Inflammatory macrophage treated with lipopolysaccharide for 1 hour (primary cell): ENCODE measurements at places on chromosomes 2 and 18.

DNA sequence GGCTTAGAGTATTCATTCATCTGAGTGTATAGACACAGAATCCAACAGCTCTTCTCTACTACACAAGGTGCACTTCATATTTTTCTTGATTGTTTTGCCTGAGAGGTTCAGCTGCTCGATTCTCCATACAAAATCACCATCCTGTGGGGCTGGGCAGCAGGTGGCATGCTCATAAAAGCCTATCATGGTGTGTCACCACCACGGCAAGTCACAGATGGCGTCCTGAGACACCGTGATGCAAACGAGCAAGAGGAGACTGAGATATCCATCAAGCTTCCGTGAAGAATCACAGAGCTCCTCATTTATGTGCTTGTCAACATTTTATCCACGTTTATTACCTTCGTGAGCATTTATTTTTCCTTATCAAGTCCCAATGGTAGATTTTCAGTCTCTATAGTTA is 22.4 kb upstream of the NRP2 start:
- DNase-seq: no peak

DNA sequence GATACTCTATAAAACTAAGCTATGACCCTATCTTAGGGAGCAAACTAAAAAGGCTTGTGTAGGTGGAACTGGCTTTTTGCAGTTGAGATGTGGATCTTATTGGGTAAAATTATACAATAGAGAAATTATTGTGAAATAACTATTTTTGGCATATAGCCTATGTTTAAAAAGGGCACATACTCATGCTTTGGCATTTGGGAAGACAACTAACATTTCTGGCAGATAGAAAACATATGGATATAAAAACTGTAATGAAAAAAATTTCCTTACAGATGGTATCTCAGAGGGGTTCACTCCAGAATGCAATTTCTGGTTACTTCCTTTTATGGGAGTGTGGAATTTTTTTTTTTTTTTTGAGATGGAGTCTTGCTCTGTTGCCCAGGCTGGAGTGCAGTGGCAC is 120.1 kb upstream of the CCDC195 start:
- no peak for DNase-seq

DNA sequence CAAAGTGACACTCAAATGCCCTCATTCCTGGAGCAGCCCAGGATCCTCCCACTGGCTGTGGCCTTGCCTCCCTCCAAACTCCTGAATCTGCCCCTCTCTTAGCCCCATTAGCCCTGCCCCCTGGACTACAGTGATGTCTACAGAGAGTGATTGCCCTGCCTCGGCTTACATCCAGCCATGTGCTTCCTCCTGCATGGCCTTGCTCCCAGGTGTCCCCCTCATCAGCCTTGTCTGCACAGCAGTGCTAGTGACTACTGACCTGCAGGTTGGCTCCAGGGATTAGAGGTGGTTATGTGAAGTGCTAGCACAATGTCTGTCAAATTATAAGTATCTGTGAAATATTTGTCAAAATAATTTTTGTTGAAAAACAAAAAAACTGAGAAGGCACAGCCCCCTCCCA is 259.1 kb upstream of the MYT1L start:
- no peak for DNase-seq

- DNase-seq: no peak
Observed at GRCh38 chr2:96953611-96953978, 32.8 kb downstream of the FAM178B start.

GRCh38 chr2:27703638-27704341 is 40.1 kb downstream of the SLC4A1AP start:
- DNase-seq: peak; percentile 68

DNA sequence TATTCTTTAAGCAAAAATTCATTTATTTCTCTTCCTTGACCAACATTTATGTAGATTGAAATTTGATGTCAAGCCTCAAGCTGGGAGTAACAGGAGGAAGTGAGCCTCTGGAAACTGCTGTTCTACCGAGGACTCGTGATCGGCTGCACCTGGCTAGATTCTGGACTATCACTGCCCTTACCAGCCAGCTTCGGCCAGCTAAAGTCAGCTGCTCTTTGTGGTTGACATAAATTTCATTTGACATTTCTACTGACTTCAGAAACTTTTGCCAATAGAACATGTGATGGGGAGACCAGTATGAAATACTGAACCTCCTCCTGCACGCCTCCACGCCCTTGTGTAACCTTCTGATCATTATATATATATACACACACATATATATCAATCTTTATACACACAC is 74.2 kb upstream of the RGPD5 start:
- no peak for DNase-seq

DNA sequence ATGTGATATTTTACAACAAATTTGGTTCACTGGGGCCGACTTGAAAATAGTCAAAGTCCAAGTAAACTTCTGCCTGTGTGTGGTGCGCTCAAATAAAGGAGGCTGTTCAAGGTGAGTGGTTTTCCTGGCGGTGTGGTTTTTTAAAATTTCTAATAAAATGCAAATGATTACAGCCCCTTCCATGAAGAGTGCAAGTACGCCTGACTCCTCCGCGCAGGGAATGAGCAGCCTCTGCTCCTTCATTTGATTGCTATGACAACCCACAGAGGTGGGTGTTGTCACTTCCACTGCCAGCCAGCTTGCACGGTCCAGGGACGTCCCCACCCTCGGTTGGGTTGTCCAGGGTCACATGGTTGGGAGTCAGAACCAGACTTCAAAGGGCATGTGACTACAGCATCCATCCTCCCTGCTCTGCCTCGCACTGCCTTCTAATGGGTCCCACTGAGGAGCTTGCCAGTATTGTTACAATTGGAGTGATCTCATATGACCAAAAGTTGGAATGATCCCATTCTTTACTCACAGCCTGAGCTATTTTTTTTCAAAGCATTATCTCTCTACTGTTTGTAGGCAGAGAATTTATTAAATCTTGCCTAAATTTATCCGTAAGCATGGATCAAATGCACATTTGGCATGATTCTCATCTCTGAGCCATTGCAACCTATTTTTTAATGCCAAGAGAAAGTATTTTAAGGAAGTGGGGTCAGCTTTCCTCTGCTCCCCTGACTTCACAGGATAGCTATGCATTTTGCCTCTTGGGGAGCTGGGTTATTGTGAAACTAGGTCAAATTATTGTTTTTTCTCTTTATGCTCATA is 121.3 kb downstream of the AGAP1 start:
- DNase-seq: peak; percentile 4

- DNase-seq: no peak
Observed at GRCh38 chr2:214031566-214031965, 379.3 kb upstream of the VWC2L start.

DNA sequence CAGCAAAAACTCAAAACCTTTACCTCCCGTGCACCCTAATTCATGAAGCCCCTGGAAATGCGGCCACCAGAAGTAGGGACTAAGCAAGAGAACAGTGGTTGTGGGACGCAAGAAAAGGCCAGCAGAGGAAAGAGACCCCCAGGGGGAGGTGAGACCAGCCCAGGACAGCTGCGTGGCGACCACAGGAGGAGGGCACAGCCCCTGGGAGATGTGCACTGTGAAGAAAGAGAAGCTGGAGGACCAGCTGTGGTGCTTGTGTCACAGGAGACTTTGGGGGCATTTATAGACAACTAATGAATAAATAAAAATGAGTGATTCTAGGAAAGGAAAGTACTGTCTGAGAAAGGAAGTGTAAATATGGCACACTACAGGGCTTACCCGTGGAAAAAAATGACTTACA is 263.8 kb downstream of the EIPR1 start:
- no peak for DNase-seq

GRCh38 chr2:20602803-20603202 is 48.1 kb downstream of the HS1BP3 start:
- DNase-seq: no peak

DNA sequence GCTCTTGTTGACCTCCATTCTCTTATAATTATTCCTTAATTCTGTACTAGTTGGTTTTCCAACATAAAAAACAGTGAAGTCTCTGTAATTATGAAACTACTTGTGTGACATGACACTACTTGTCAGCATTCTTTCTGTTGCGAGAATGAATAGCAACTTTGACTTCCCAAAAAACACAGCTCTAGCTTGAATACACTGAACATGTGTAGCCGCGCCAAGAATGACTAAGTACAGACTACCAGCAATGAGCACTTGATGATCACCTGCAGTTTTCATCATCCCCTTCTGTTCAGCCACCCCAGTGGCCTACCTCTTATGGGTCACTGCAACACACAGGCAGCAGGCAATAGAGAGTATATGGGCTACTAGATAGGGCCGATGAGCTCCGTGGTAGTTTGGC is 229.3 kb downstream of the TGIF1 start:
- peak; percentile 62 for DNase-seq

DNA sequence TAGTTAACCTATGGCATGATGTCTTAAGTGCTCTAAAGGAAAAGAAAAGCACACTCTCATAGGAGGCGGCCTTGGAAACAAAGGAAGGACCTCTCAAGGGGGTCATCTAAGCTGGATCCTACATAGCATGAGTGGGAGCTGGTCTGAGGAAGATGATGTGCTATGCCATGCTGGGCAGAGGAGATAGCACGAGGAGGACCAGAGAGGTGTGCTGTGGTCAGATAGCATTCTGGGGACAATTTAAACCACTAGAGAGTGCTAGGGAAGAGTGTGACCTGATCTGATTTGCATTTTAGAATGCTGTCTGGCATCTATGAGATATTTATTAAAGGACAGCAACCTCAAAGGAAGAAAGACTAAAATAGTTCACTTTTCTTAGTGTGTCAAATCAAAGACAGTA is 910.1 kb upstream of the CELF4 start:
- no peak for DNase-seq

- no peak for DNase-seq
Observed at GRCh38 chr2:219452361-219453317, 18.0 kb downstream of the SPEG start.

GRCh38 chr18:63138436-63139340 is 180.9 kb downstream of the BCL2 start:
- DNase-seq: peak; percentile 61

DNA sequence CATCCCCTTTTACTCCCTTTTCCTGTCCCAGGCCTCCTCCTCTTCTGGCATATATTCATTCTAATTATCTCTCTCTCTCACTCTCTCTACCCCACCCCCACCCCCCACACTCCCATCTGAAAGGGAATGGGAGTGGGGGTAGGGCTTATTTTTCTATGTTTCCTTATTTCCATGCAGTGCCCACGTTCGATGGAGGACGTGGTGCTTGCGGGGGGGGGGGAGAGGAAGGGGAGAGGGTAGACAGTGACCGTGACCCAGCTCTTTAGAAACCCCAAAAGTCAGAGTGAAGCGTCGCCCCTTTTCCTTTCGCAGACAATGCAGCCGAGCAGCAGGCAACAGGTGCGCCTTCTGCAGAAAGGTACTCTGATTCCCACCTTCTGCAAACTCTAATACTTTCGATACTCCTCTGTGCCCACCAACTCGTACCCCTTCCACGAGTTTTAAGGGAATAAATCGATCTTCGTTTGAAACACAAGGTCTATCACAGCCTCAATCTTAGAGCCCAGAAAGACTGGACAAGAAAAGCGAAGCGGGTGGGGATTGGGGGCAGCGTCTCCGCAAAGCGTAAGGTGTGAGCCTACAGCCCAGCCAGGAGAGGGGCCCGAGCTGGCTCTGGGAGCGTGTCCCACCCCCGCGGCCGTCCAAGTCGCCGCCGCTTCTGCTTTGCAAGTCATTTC is 891 bp upstream of the NR4A2 start:
- peak; percentile 63 for DNase-seq

GRCh38 chr2:231167745-231168459 is 30.5 kb upstream of the ARMC9 start:
- DNase-seq: peak; percentile 64

DNA sequence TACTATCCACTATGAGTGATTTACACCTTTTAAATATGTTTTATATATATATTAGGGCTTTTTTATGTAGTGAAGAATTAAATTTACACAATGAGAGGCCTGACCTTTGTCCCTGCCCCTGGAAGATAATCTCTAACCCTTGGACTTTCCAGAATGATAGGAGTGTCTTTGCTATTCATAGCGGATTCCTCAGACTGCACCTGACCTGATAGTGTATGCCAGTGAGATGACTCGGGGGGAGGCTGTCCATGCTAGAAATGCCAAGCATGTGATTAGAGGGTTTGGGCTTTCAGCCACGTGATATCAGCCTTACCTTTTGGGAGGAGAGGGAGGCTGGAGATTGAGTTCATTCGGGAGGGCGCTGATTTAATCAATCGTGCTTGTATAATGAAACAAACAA is 44.1 kb upstream of the LHCGR start:
- DNase-seq: no peak

DNA sequence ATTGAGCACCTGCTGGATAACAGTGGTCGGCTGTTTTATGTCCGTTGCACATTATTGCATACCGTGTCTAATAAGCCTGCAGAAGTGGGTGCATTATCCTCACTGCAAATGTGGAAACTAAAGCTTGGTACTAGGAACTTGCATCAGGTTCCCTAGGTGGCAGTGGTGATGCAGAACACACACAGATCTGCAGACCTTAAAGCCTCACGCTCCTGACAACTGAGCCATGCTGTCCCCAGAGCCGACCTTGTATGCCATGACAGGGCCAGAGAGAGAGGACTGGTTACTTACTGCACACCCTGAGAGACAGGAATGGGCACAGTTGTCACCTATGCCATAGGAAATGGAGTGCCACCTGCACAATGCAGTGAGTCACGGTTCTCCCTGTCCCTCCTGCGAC is 151.8 kb downstream of the SH3RF3 start:
- DNase-seq: no peak

- DNase-seq: no peak
Observed at GRCh38 chr2:27805180-27805579, 33.7 kb downstream of the MRPL33 start.

GRCh38 chr2:159506764-159507440 is 109.4 kb downstream of the BAZ2B start:
- DNase-seq: peak; percentile 38

GRCh38 chr2:230557065-230557464 is 141.1 kb downstream of the SP100 start:
- peak; percentile 28 for DNase-seq
